ENCODE measurements at places on chromosomes 5 and 9.

GRCh38 chr5:107402434-107403227, 268.1 kb downstream of the EFNA5 start:
- no peak for DNase-seq

- DNase-seq: no peak
Measured at GRCh38 chr9:36779582-36779981, 206.9 kb downstream of the MELK start.

DNA sequence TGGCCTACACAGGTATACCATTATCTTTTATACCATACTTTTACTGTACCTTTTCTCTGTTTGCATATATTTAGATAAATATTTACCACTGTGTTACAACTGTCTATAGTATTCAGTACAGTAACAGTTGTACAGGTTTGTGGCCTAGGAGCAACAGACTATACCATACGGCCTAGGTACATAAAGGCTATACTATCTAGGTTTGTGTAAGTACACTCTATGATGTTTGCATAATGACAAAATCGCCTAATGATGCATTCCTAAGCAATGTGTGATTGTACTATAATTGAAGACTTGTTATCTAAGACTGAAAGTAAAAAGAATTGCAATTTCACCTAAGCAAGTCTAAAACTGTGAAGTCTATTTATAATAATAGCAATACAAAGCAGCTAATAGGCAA, 3.9 kb downstream of the C9orf72 start:
- no peak for DNase-seq

- DNase-seq: no peak
Measured at GRCh38 chr9:34446468-34446891, 11.9 kb downstream of the FAM219A start.

GRCh38 chr5:96283589-96283988, 149.5 kb downstream of the PCSK1 start:
- no peak for DNase-seq

GRCh38 chr5:138349852-138350562, 2.5 kb upstream of the KDM3B start:
- DNase-seq: no peak

- DNase-seq: no peak
Measured at GRCh38 chr5:107949688-107950341, 279.1 kb upstream of the EFNA5 start.

- no peak for DNase-seq
Measured at GRCh38 chr5:112923148-112923917, 1.3 kb upstream of the REEP5 start.

DNA sequence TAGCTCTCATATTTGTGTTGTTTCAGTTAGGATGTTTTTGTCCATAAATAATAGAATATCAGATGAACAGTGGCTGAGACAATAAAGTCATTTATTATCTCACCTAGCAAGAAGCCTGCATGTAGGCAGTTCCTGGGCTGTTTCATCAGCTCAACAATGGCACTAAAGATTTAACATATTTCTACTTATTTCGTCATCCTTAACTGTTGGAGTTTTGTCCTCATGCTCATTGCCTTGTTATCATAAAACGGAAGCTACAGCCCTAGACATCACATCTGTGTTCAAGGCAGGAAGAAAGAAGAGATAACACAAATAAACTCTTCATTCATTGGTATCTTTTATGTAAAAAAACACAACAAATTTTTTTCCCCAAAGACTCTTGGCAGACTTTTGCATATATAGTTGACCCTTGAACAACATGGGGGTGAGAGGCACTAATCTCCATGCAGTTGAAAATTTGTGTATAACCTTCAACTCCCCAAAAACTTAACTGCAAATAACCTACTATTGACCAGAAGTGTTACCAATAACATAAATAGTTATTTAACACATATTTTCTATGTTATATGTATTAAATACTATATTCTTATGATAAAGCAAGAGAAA, 277.2 kb upstream of the ADRA1B start:
- DNase-seq: no peak

DNA sequence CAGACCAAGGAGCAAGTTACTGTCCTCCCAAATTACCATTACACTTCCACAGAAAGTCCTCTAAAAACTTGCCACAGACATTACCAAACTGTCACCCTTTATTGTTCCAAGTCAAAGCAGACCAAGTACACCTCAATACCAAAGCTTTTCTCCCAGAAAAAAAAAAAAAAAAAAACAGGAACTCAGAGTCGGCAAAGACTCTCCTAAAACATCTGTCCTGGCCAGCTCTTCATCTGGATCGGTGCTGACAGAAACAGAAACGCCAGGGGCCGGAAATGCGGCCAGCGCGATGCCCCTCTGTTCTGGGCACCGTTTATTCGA, 718 bp downstream of the DEPDC1B start:
- no peak for DNase-seq

- no peak for DNase-seq
Measured at GRCh38 chr9:135355521-135356011, 124.0 kb upstream of the PPP1R26 start.

DNA sequence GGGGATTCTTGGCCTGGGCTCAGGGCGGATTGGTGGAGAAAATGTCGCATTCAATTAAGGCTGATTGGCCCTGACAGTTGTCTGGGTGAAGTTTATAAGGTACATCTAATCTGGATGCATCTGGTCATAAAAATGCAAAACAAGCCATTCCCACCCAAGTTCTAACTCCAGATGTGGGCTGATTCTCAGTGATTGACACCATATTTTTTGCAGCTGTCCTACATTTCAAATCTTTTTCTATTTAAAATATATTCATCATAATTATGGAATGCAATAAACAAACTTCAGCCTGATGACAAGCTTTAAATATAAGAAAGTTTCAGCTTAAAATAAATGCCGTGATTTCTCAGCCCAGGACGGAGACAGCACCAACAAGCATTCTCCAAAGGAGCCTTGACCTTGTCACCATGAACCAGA, 146.4 kb upstream of the SMIM23 start:
- no peak for DNase-seq

DNA sequence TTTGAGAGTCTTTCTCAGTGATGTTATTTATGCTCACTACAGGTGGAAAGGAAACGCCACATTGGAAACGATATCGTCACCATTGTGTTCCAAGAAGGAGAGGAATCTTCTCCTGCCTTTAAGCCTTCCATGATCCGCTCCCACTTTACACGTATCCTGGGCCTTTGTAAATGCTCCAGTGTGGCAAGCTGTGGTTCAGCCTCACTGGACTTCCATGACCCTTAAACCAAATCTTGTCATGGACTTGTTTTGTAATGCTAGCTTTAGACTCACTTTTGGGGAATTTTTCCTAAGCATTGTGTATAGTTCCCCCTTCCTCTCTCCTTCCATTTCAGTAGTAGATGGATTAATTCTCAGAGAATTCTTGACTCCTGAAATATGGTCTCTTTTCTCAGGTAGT, 60.9 kb upstream of the SLC2A8 start:
- DNase-seq: no peak

GRCh38 chr9:128203707-128204551, 750 bp downstream of the DNM1 start:
- no peak for DNase-seq

GRCh38 chr5:131386779-131387178, 122.9 kb downstream of the CDC42SE2 start:
- DNase-seq: no peak

- peak; percentile 17 for DNase-seq
Measured at GRCh38 chr9:5582835-5583195, 46.1 kb upstream of the RIC1 start.

DNA sequence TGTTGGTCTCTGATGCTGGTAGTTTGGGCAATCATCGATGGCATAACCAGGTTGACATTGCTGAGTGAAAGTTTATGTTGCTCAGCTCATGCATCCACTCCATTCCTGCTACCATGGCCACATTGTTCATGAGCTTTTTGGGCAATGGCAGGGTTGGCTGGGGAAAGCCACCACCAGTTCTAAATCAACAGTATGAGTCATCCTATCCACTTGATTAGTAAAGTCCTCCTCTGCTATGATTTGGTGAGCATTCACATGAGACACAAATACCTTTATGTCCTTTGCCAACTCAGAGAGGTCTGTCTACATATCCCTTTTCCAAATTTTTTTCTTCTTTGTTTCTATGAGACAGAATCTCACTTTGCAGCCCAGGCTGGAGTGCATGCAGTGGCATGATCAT, 129.7 kb upstream of the FBN2 start:
- no peak for DNase-seq

GRCh38 chr5:156655732-156656131, 194.4 kb upstream of the PPP1R2B start:
- no peak for DNase-seq

- DNase-seq: peak; percentile 10
Measured at GRCh38 chr5:119079318-119079921, 8.5 kb downstream of the DMXL1 start.

GRCh38 chr5:125326150-125326510, 579.7 kb upstream of the ZNF608 start:
- no peak for DNase-seq

DNA sequence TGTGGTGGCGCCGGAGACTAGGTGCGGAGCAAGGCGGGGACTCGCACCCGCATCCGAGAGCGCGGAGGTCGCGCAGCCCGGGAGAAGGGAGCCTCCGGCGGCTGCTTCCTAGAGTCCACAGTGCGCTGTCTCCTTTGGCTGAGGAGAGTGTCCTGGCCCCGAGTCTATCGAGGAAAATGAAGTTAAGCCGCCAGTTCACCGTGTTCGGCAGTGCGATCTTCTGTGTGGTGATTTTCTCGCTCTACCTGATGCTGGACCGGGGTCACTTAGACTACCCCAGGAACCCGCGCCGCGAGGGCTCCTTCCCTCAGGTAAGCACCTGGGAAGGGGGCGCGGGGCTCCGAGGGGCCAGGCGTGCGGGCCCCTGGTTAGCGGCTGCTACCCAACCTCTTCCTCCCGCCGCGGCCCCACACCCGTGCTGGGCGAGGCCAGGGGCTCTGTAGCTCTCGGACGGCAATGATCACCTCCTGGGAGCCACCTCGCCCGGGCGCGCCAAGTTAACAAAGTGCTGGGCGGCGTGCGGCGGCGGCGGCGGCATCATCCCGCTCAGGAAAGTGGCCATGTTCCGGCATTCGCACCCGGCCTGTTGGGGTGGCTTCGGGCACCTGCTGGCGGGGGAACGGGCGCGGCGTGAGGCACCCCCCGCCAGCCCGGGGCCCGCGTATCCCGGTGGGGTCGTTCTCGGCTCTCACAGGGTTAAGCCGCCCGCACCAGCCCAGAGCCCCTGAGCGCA, 681 bp downstream of the MAN2A1 start:
- peak; percentile 17 for DNase-seq

- DNase-seq: no peak
Measured at GRCh38 chr5:112691758-112692157, 45.9 kb upstream of the APC start.

DNA sequence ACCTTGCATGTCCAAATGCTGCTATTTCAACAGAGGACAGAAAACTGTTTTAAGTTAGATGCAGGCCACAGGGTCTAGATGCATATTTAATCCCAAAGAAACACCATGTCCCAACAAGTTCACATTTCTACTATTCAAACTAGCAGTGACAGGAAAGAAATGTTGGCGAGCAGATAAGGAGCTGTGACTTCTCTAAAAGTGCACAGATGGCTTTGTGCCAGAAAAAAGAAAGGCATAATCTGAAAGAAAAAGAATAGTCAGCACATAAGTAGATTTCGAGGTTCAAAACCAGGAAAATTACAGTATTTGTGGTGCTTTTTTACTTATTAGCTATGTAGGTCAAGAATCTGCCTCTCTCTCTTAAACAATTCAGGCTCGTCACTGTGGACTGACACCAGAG, 178.3 kb downstream of the DNAH5 start:
- DNase-seq: no peak

DNA sequence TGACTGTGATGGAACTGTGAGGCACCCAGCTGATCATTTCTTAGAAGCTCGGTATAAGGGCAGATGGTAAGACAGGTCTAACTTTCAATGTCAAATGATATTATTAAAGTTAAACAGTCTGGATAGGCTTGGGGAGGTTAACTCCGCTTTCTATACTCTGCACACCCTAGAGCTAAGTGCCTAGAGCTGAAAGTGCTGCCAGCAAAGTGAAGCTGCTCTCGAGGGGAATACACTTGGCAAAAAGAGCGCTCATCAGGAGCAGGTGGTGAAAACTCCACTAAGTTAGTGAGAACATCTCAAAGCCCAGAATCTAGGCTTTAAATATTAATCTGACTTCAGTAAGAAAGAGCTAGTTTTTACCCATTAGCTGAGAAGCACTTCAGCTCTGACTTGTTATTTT, 349.6 kb upstream of the SLC30A5 start:
- DNase-seq: no peak

DNA sequence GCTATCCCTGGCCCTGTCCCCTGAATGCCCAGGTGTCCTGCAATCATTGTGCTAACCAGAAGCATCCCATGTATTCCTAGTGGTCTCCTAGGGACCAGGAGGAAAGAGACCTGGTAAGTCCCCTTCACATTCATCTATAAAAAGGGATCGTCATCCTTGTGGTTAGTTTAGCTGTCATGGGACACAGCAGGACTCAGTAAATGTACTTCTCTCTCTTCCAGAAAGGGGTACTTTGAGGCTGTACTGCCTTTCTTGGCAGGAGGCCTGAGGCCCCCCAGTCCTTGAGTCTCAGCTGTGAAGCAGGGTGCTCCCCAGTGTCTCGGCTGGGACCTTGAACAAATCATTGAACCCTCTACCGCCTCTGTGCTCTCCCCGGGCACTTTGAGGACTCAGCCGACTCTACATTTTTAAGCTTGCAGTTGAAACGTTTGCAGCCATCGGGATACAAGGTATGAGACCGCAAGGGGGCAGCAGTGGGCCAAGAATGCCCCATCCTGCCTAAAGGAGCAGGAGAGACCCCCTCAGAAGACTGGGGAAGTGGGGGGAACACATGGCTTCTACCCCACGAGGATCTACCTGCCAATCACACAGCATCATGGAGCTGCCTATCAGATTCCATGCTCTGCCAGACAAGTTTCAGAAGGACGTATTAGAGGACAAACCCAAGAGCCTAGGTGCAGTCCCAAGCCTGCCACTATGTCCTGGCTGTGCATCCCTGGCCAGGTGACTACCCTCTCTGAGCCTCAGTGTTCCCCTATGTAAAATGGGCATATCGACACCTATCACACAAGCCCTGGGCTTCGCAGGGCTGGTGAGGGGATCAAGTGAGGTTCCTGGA, 2.4 kb upstream of the PHYKPL start:
- DNase-seq: peak; percentile 77

DNA sequence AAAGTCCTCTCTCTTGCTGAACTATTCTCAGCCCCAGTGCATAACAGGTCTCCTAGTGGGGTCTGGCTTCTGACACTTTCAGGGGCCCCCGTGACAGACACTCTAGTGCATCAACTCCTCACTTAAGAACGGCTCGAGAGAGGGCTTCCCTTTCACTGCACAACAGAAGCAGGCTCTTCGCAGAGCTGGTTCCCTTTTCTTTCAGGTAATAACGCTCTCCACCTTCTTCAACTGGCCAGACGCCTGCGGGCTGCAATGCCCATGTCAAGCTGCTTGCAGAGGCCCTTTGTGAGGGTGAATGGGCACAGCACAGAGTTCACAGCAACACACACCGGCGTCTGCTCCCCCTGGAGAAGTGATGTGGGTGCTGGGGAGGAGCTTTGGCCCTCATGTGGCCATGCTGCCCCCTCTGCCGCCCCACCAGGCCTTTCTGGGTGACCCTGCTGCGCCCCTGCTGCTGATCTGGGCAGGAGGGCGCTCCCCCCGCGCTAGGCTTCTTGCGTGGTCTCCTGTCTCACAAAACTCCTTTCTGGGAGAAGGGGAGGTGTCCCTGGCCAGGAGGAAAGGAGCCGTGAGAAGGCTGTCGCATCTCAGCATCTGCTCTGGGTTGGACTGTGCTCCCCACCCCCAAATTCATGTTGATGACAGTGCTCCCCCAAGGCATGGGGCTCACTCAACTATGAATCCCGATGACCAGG, 2.4 kb downstream of the MRPL36 start:
- no peak for DNase-seq

GRCh38 chr5:128784726-128785125, 180.6 kb upstream of the SLC27A6 start:
- no peak for DNase-seq

Measured in activated T-cell treated with anti-CD3 and anti-CD28 coated beads, Interleukin-2, amount 50 U/mL, for 4 hours (primary cell).